ENCODE measurements at places on chromosomes 3 and 15.

GRCh38 chr3:41290736-41291135 is 91.4 kb downstream of the CTNNB1 start:
- peak; percentile 3 for DNase-seq

DNA sequence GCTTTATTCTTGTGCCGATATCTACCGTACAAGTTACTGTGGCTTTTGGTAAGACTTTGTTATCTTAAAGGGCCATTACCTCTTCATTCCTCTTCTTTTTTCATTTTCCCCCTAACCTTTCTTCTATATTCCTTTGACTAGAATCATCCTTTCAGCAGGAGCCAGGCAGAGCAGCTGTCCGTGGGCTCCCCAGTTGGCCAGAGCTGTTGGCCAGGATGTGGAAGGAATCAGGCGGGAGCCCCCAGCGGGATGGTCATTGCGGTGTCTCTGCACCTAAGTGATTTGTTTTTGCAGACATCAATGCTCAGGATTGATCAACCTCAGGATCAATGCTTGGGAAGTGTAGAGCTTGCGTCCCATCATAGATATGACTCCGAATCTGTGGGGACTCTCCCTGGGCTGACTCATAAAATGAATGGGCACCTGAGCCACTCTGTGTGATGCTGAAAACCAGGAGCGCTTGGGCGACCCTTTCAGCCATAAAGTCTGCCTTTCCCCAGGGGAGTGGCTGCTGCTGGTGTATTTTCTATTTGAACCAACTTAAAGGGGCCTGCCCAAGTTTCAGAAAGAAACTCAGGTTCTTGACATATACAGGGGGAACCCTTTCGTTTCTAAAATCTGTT is 21.7 kb downstream of the APBA2 start:
- DNase-seq = no peak

- DNase-seq = no peak
Observed at GRCh38 chr15:64251658-64252057, 88.8 kb upstream of the PPIB start.

DNA sequence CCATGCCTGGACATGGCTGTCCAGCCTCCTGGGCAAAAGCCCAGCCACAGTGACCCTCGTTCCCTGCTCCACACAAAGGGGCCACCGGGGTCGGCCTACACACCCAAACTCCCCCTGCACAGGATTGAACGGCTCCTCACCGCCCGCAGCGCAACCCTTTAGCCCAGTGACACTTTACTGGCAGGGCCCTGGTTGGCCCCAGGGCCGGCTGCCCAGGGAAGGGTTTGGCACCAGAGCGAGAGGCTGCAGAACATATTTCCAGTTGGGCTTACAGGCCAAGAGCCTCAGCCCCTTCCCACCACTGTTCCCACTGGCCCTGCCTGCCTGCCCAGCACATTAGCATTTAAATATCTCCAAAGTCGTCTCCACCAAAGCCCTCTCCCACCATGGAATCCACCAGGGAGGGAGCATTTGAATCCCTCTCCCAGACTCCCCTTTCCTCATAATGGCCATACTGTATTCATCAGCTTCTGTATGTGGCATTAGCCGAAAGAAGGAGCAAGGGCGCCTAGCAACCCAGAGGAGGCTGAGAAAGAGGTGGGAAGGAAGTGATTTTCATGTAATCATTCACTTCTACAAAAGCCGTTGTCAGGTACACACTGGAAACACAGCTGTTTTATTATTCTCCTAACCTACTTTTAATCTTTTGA is 85.4 kb downstream of the SLC6A11 start:
- no peak for DNase-seq

DNA sequence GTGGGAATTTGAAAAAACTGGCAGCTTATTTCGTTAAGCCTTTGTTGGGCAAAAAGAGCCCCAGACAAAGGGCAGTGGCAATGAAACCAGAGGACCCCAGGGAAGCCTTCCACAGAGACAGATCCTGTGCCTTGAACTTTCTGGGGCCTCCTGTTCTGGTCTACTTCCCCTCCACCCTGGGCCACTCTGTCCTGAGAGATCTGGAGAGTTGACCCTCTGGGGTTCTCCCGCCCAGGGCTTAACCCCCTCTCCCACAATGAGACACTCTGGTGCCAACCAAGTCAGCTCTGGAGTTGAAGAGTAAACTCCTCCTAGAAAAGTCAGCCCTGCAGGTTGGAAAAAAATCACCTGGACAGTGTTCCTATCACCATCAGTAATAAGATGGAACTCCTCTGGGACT is 20.8 kb downstream of the EHD4 start:
- DNase-seq = no peak

- DNase-seq = no peak
Observed at GRCh38 chr3:127000119-127000518, 17.2 kb downstream of the PLXNA1 start.

GRCh38 chr15:56051676-56052075 is 58.3 kb upstream of the NEDD4 start:
- DNase-seq = no peak

- no peak for DNase-seq
Observed at GRCh38 chr3:128551867-128552266, 58.9 kb upstream of the GATA2 start.

DNA sequence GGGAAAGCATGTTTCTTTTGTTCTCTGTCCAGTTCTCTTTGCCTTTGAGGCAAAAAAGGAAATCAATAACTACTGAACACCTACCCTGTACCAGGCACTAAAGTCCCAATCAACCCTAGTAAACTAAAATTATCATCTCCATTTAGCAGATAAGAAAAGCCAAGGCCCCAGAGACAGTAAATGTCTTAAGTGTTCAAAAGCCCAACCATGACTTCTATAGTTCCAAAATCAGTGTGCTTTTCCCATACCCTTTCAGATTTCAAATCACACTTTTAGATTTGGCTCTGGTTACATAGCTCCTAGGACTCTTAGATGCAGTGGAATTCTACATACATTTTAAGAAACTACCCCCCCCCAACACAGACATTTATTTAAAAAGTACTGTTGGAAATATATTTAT is 63.5 kb downstream of the UACA start:
- DNase-seq = no peak

- peak; percentile 87 for DNase-seq
Observed at GRCh38 chr3:151900884-151901643, 27.6 kb downstream of the SUCNR1 start.

- no peak for DNase-seq
Observed at GRCh38 chr3:130779486-130779885, 32.9 kb upstream of the PIK3R4 start.

DNA sequence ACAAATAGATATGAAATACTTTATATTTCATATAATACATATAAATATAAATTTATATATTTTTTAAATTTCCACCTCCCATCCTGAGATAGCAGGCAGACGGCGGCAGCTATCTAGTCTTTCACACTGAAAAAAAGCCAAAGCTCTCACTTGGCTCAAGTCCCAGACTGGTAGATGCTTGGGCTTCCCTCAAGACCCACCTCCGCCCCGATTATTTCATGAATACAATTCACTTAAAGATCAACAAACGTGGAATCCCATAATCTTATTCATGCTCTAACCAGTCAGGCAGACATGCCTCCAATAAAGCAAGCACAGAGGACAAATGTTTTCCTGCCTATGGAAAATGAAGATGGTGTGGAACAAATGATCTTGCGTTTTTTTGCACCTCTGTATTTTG is 275.9 kb upstream of the NR2F2 start:
- DNase-seq = no peak

DNA sequence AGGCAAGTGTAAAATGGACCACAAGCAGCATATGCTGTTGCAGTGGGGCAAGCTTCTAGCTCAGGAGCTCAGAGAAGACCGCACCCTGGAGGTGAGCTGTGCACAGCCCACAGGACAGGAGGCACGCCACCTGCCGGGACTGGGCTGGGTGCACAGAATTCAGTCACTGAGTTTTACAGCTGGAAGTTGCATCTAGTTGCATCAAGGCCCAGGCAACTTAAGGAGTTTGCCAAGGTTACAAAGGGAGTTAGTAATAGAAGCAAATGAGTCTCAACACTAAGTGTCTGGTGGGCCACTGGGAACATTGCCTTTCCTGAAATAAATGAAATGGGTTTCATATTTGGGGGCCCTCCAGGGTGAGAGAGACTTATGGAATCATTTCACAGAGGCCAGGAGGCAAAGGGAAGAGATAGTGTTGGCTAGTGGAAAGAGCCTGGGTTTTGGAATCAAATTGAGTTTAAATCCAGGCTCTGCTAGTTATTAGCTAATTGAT is 36.0 kb upstream of the TIMP4 start:
- DNase-seq = no peak

- DNase-seq = peak; percentile 86
Observed at GRCh38 chr3:99846477-99847160, 29.0 kb downstream of the CMSS1 start.

DNA sequence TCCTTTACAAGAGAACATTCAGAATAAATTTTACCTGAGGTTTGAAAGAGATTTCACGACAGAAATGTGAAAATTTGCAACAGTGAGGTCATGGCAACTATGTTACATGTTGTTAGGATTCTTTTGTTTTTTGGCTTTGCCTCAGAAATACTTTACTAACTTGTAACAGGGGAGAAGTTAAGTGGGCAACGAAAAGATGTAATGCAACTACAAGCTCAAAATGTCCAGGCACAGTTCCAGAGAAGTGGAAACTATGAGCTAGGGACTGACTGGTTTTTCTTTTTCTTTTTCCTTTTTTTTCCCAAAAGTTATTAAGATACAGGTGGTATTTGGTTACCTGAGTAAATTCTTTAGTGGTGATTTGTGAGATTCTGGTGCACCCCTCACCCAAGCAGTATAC is 111.5 kb upstream of the PPP2R3A start:
- DNase-seq = no peak

- no peak for DNase-seq
Observed at GRCh38 chr3:194869482-194870169, 183.9 kb downstream of the FAM43A start.

- no peak for DNase-seq
Observed at GRCh38 chr3:37536840-37537239, 324.8 kb upstream of the CTDSPL start.

GRCh38 chr15:43968551-43968950 is 141.7 kb downstream of the WDR76 start:
- no peak for DNase-seq

- no peak for DNase-seq
Observed at GRCh38 chr3:68974711-68975110, 38.8 kb downstream of the EOGT start.

DNA sequence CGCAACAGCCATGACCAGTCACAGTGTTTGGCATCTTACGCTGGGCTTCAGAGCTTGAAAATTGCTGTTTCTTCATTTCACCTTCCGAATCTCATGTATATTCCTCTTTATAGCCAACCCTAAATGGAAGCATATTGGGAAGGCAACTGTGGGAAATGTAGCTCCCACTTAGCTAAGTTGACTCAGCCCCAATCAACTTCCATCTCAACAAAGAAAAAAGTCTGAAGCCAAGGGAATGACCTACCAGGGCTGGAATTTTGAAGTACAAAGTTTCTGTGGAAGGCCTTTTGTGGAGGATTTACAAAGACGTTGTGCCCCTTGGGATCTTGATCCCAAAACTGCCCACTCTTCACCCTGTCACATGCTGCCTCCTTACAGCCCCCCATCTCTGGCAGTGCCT is 85.2 kb upstream of the OXTR start:
- no peak for DNase-seq

- DNase-seq = no peak
Observed at GRCh38 chr15:74387621-74388362, 20.3 kb upstream of the CYP11A1 start.

DNA sequence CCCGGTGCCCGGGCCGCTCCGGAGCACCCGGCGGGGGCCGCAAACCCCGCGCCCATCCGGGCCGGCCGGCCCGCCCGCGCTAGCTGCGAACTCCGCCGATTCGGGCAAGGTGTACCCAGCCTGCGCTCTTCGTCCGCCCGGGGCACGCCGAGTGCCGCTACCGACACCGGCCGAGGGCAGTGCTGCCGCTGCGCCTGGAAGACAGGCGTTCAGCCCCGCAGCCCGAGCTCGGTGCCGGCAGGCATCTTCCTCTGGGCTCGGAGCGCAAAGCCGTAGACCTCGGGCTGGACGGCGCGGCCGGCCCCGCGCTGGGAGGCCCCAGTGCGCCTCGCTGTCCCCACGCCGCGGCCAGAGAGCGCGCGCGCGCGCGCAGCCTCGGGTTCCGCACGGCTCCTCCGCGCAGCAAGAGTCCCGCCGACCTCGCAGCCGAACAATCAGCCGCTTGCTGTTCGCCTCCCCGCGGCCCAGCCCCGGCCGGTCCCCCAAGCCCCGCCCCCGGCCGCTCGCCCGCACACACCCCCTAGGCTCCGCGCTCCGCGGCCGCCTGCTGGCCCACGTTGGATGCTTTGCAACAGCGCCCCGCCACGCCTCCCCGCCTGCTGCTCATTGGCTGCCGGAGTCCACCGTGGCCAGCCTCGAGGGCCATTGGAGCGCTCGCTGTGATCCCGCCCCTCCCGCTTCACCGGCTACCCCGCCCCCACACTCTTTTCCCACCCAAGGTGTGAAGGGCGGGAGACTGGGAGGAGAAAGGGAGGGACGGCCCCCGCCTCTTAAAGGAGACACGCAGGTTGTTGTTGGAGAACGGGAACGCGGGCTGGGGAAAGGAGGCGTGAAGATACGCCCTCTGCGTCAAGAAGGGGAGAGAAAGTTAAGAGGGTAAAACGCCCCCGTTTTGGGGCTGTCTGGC is at the start of gene LRIG1:
LRIG1 (minus strand) TSS at position 447 of the 907 bp plus-strand sequence. CDS start 615 bp downstream, outside the sequence.
- DNase-seq = peak; percentile 98

GRCh38 chr3:58323529-58324390 is 8.9 kb upstream of the PXK start:
- no peak for DNase-seq

- no peak for DNase-seq
Observed at GRCh38 chr15:59029554-59029953, 42.1 kb downstream of the RNF111 start.

DNA sequence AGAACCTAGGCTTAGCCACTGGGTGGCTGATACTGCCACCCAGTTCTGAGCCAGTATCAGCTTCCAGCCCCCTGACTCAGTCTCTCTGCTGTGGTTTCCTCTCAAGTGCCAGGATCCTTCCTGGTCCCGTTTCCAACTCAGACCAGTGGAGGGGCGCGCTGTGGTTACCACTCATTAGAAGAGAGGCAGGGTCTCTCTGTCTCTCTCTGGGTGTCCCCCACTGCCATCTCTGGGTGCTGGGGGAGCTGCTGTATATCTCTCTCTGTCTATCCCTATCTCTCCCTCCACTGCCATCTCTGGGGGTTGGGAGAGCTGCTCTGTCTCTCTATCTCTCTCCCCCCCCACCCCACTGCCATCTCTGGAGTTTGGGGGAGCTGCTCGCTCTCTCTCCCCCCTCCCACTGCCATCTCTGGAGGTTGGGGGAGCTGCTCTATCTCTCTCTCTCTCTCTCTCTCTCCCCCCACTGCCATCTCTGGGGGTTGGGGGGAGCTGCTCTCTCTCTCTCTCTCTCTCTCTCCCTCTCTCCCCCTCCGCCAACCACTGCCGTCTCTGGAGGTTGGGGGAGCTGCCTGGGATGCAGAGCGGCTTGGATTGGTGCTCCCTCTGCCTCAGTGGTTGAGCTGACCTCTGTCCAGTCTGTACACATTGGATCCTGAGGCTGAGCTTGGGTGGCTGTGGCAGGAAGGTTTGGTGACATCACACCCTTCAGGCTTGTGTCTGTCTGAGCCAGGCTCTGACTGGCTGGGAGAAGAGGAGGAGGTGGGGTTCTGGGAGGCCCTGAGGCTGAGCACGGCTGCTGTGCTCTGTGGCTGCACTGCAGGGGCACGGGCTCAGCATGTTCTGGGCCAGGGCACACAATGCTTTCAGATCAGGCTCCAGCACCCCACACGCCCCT is 98.9 kb downstream of the APBA2 start:
- DNase-seq = peak; percentile 28

All from lung microvascular endothelial cell (primary cell).